ENCODE measurements at places on chromosomes 6 and 20.
A peak's percentile ranks its signal among the peaks of the same experiment; 100 is the strongest.

- DNase-seq, result no peak
Measured at GRCh38 chr20:42567409-42567808, 622.3 kb downstream of the PTPRT start.

DNA sequence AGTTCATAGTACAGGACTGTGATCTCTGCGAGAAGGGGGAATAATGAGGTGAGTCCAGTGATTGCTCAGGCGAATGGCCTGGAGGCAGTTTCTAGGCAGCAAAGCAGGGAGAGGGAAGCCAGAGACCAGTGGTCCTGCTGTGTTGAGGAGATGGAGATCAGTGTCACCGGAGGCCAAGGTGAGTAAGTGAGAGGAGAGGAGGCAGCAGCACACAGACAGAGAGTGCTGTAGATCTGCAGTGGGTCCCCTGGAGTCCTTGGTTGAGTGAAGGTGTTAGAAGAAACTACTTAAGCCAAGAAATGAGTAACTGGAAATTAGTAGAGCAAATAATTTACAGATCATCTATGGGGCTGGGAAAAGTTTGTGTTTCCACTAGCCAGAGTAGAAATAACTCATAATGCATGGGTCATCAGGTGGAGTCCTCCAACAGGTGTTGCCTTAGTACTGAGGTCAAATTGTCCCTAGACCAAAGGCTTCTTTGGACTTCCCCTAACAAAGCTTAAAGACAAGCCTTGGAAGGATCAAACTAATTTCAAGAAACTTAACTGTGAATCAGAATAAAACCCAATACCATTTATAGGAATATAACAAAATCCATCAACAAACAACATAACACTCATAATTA is 13.6 kb downstream of the HEBP2 start:
- no peak for DNase-seq

DNA sequence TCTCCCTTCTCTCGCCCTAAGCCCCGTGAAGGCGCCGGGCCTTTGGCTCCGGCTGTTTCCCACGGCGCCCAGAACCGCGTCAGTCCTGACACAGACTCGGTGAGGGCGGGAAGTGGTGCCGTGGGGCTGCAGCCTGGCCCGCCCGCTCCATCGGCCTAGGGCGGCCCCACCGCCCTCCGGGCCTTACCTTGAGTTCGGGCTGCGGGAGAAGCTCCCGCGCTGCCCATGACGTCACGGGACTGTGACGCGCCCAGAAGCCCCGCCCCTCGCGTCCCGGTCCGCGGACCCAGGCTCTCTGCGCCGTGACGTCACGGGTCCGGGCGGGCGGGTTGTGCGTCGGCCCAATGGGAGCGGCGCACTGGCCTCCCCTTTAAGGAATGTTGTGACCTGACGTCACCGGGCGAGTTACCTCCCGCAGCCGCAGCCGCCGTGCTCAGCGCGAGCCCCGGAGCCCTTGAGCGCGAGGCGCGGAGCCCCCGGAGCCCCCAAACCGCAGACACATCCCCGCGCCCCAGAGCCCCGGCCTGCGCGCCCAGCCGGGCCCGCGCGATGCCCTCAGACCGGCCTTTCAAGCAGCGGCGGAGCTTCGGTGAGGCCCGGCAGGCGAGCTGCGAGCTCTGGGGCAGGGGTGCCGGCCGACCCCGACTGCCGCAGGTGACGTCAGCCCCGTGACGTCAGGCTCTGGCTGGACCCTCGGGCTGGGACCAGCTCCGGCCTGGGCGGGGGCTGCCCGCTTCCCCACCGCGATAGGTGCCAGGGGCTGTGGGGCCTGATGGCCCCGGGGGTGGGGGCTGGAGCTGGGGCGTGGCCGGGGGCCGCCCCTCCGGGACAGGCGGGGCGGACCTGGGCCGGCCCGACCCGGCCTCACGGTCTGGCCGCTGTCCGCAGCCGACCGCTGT is at the start of gene MAP1LC3A:
TSS of gene MAP1LC3A (plus strand) at position 399 of the 899 bp plus-strand sequence. CDS start at position 550, 151 bp downstream.
- peak; percentile 91 for DNase-seq

- DNase-seq, result no peak
Measured at GRCh38 chr20:57509665-57510237, 15.2 kb downstream of the CTCFL start.

- DNase-seq, result no peak
Measured at GRCh38 chr6:78538002-78538401, 329.3 kb upstream of the IRAK1BP1 start.

GRCh38 chr6:169967687-169968086 is 216.3 kb downstream of the ERMARD start:
- DNase-seq, result no peak
